DMS53 (cell line): ENCODE measurements at places on chromosomes 7 and 10.
A peak's percentile ranks its signal among the peaks of the same experiment; 100 is the strongest.

- no peak for DNase-seq
These were observed 199.8 kb downstream of the RNLS start for GRCh38 chr10:88383276-88383675.

DNA sequence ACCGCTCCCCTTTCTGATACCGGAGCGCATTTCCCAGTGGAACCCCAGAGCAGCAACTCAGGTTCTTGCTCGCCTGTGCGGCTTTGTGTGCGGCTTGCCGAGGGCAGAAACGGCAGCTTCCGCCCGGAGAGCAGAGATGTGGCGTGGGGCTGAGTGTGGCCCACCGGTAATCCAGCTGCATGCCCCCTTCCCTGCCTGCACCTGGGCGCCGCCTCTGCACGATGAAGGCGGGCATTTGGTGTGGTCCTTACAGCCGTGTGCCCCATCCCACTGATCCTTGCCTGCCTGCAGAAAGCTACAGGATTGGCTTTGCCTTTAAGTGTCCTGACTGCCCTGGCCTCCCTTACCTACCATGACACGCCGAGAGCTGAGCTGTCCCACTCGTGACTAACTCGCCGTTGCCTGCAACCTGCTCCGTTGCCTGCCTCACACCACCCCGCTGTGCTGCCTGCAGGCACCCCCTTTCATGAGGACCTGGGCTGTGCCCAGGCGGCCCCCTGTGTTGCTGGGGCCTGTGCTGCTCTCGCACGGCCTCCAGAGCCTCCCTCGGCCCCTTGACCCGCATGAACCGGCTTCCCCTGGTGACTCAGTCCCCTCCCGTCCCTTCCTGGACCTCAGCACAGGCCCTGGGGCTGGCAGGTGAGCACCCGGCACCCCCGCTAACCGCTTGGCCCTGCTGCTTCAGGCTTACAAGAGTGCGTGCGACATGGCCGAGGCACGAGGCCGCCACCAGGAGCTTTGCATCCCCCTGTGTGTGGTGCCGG is 48.0 kb downstream of the PITRM1 start:
- DNase-seq: no peak

DNA sequence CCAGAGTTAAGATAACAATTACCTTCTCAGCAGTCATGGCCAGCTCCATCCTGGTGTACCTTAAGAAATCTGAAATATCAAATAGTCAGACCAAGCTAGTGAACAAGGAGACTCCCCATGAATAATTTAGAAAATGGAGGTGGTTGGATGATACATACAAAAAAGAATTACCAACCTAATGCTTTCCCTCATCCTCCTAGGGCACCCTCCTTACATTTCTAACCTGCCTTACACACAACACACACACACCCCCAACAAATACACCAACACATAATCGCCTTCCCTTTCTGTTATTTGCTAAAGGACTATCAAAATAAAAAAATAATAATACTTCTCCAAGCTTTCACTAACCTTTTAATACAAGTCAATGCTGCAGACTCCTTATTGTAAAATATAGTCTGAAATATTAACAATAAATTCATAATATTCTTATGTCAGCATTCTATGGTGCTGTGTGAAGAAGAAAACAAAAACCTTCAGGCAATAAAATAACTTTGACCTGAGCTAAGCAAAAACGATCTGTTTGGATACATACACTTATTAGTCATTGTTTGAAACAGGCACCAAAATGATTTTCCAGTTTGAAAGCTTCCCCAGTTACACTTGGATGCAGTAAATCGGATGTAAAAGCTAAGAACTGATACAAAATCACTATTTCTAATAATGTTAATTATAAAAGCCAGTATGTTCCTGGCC is 3.4 kb downstream of the TWIST1 start:
- peak; percentile 16 for DNase-seq

- no peak for DNase-seq
These were observed 23.8 kb upstream of the FZD1 start for GRCh38 chr7:91240376-91240941.

DNA sequence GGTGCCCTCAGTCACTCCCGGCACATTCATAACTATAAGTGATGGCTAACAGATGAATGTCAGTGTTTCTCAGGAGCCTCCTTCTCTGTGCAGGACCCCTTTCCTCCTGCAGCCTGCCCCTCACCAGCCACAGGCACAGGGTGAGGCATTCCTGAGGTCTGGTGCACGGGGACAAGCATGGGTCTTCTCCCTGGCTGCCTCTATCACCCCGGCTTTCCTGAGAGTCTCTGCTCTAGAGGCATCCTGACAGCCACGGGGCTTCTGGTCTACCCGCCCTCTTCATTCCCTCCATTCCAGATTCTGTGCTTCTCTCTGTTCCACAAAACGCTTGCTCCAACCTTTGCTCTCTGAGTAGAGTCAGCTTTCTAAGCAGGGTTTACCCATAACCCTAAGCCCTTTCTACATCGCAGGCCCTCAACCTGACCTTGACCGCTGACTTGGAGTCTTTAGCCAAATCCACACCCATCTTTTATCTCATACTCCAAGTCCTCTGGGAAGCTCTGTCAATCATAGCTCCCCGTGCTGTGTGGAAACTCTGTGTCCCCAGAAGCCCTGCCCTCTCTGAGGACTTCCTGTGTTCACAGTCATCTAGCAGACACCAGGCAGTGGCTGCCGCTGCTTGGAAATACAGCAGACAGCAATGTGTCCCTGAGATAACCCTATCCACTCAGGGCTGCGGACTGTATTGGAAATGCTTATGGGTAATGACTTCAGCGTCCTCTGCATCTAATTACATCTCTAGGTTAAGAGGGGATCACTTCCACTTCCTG is 159.0 kb downstream of the SFMBT2 start:
- no peak for DNase-seq

- DNase-seq: peak; percentile 97
These were observed 74.1 kb downstream of the TACC2 start for GRCh38 chr10:122062831-122063674.

DNA sequence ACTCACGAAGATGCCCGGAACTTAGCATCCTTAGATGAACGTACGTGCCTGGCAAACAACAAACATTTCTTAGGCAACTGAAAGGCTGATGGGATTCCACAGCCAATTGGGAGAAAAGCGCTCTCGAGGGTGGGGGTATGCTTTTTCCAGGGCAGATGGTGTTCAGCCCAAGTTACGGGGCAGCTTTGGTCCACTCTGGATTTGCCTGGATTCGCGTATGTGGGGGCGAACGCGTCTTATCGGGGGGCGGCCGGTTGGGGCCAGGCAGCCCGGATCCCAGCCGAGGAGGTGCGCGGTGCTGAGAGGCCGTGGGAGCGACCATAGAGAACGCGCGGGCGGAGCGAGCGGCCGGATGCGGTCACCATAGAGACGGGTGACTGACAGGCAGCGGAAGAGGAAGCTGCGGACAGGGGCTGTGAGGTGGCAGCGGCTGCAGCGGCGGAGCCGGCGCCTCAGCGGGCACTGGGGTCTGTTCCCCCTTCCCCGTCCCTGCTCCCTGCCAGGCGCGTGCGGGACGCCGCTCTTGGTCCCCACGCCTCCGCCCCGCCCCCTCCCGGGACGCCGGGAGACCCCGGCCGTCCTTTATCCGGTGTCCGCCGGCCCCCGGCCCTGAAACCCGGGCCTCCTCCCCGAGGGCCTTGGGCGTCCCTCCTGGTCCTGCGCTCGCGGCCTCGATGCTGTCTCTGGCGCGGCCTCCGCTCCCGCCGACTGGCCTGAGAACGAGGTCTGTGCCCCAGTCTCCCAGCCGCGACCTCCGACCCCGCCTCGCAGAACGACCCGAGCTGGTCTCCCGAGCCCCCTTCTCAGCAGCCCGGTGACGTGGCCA is at the start of gene CHPF2:
TSS of gene CHPF2 (plus strand) at position 393 of the 826 bp plus-strand sequence. CDS start 1,529 bp downstream, outside the sequence.
- DNase-seq: peak; percentile 96

DNA sequence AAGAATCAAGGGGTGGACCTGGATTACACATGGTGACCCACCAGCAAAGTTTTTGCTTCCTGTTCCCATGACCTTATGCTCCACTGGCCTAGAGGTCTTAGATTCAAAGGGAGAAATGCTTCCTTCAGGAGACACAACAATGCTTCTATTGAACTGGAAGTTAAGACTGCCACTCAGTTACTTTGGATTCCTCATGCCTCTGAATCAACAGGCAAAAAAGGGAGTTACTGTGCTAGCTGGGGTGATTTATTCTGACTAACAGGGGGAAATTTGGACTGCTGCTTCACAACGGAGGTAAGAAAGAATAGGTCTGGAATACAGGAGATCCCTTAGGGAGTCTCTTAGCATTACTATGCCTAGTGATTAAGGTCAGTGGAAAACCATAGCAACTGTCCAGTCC is 10.3 kb downstream of the TMEM229A start:
- no peak for DNase-seq

GRCh38 chr10:133123050-133123745 is 35.5 kb downstream of the ADGRA1 start:
- DNase-seq: no peak

GRCh38 chr7:90758933-90759562 is 162.9 kb downstream of the CDK14 start:
- DNase-seq: peak; percentile 50

GRCh38 chr10:88236121-88236743 is 346.9 kb downstream of the RNLS start:
- no peak for DNase-seq

DNA sequence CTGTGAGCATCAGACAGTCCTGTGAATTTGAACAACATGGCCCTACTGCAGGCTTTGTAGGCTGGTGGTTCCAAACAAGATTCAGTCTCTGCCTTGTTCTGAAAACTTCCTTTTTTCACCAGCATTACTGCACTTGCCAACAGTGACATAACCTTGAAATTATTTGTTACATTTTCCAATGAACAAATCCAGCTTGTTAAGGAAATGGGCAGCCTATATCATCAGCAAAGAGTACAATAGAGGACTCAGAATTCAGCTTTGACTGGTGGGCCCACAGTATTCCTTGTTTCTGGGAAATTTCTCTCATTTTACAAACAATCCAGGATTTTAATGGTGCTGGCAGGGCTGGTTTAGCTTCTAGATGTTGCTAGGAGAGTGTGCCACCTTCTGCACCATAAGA is 703.7 kb upstream of the FZD8 start:
- DNase-seq: no peak

GRCh38 chr7:81501220-81501619 is 268.6 kb downstream of the HGF start:
- peak; percentile 66 for DNase-seq

- no peak for DNase-seq
These were observed 29.3 kb upstream of the CROT start for GRCh38 chr7:87316097-87316700.

DNA sequence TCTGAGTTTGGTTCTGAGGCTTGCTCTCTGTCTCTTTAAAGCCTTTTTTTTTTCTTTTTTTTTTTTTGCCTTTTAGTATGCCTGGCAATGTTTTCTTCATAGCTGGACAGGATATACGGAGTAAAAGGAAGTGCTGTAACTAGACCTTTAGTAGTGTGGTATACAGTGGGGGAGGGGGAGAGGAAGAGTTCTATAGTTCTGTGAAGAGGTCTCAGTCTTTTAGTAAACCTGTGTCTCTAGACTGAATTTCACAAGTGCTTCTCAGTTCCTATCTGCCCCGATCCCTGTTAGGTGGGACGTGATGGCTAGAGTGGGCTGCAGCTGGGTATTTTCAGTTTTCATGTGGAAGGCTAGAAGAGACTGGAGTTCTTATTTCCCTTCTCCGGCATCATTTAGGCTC is 3.1 kb upstream of the ABCC2 start:
- DNase-seq: peak; percentile 53

- no peak for DNase-seq
These were observed 22.6 kb downstream of the ZNRF2 start for GRCh38 chr7:30306976-30307375.

GRCh38 chr10:17452060-17452841 is 2.1 kb downstream of the ST8SIA6 start:
- DNase-seq: no peak

DNA sequence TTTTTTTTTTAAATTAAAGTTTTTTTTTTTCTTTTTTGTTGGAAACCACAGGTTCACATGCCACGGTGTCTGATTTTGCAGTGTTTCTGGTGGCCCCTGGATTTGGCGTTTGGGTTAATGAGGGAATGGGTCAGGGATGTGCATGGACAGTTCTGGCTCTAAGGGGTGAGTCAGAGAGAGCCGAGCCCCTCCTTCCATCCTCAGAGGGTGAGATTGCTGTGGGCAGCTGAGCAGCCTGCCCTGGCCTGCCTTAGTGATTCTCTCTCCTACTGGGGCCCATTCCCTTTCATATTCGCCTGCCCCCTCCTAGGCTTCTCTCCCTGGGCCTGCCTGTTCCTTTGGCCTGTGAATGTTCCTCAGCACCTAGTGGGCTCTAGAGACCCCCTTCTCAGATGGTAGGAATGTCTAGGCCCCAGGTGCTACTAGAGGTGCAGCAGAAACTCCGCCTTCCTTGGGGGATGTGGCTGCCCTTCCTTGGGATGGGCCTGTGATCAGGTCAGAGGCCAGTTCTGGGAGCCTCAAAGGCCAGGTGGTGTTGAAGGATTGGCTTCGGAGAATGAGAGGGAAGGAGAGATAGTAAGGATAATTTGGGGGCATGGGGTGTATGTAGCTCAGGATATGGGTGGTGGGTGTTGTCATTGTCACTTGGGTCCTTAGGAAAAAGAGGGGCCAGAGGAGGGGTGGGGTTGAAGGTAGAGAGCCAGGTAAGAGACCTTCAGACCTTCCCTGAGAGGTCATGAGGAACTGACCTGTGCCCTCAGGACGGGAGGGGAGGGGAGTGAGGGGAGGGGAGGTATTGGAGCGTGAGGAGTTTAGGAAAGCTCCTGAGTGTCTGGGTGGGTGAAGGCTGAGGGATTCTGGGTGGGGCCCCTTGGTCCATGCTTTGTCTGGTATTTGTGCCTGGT is 19.8 kb downstream of the TSPAN14 start:
- DNase-seq: no peak

DNA sequence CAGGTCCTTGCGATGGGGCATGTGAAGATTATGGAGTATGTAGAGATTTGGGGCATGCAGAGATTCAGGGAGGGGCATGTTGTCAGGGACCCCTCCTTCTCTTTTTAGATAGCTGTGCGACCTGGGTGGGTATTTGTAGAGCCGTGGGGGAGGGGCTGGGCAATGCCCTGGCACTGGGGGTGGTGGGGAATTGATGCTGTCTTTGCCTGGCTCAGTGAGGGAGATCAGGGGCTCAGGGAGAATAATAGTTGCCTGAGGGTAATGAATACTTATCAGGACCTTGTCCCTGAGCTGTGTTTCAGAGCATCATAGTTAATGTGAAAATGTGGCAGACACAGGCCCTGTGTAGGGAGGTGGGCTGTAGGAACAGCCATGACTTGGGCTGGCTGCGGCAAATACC is 3.5 kb downstream of the RAMP3 start:
- no peak for DNase-seq

DNA sequence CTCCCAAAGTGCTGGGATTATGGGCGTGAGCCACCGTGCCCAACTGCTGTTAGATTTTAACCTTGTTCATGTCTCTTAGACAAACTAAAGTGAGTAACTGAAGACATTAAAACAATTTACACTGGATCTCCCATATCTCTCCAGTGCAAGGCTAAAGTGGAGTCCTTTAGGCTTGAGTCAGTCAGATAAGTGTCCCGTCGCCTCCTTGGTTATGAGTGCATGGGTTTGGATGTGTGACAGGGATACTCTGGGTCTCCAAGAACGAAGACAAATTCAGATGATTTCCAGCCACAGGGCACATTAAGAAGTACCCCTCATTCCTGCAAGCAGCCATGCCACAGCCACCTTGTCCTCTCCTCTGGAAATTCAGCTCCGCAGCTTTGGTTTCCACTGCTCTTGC is 66.1 kb upstream of the PDZD8 start:
- no peak for DNase-seq

- DNase-seq: no peak
These were observed 67.8 kb downstream of the ELMO1 start for GRCh38 chr7:37380831-37381230.
